ENCODE measurements at places on chromosomes 11 and 22.

DNA sequence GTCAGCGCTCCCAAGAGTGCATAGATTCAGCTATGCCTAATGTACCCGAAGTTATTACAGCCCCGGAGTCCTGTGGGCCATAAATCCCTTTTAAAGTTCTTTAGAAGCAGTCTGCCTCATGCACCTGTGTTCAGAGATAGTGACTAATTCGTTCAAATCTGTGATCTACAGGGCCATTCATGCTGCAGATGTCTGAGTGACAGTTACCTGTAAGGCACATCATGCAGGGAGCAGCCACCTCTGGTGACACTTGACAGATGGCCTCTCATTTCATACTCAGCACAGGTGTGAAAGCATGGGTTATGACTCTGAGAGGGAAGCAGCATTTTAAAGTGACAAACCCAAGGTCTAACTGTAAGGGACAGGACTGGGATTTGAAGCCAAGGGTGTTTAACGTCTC is 2.4 kb upstream of the E2F8 start:
- DNase-seq: no peak

DNA sequence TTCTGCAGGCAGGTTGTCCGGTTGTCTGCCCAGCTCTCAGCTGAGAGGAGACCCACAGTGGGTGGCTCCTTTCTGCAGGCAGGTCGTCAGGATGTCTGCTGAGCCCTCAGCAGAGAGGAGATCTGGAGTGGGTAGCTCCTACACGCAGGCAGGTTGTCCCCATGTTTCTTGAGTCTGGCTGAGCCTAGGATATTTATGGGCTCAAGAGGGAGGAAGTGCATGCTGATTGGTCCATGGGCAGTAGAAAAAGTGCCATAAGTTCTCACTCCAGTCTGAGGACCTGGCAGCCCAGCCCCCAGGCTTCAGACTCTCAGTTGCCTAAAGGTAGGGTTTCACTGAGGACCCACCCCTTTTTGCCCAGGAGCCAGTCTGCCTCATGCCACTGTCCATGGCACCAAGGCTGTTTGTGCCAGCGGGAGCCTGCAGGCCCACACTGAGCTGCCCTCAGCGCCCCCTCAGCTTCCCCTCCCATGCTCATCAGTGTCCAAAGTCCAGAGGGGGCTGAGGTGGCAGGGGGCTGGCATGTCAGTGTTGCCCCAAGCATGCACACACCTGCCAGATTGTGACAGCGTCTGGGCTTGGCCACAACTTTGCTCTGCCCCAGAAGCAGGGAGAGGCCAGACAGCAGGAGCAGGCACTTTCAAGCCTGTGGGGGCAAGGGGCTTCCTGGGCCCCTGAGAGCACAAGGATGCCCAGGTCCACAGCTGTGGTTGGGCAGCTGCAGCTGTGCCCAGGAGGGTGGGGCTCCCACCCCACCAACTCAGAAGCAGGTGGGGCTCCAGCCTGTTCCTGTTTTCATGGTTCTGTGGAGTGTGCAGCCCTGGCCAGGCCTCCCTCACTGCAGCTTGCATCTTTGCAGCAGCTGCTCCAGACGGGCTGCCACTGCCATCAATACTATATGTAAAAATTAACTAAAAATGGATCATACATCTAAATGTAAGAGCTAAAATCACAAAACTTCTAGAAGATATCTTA is 3.8 kb upstream of the RNF141 start:
- DNase-seq: no peak

DNA sequence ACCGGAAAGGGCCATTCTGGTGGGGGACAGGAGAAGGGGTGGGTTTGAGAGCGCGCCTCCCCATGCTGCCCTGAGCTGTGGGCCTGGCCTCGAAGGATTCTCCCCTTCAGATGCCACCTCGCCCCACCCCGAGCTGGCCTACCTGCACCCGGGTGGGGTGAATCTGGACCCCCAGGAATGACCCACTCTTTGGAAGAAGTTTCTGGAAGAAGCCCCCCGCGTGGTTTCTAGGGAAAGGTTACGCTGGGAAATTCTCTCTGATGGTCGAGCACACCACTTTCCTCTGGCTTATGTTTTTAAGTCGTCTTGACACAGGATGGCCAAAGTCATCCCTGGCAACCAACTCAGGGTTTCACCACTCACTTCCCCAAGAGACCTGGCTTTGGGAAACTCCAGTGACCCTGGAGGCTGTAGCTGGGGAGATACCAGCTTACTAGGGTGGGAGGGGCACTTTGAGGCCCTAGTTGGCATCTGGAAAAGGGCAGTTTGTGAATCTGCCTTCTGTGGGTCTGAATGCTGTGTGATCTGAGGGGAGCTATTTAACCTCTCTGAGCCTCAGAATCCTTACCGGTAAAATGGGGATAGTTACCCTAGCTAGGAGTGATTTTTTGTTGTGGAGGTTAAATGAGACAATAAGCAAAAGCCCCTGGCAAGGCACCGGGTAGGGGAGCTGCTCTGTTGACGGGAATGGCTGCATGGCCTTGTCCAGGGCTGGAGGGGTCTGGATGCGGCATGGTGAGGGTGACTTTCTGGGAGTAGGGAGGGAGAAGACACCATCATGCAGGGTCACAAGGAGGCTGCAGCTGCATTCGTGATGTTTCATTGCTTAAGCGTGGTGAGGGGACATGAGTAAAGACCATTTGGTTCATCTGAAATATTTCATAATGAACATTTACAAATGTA is 45.3 kb upstream of the ACCSL start:
- no peak for DNase-seq

DNA sequence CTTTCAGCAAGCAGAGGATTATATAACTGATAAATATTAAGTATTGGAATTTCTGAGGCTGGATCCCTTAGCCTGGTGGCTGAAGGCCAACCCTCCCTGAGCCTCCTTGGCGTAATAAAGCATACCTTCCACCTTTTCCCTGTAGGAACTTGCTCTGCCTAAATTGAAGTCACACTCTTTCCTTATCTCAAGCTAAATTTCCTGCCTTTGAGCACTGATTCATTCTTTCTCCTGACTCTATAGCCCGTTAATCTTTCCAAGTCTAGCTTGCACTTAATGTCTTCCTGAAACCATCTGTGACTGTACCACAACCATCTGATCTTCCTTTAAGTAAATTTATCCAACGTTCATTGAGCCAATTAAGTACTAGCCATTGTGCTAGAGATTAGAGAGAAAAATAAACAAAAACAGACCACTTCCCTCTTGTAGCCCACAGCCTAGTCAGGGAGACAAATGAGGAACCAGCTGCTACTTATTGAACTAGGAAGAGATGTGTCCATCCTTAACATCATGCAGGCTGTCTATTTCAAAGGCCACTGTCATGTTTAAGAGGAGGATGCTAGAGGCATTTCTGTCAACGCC is 62.9 kb downstream of the GRK3 start:
- DNase-seq: no peak

DNA sequence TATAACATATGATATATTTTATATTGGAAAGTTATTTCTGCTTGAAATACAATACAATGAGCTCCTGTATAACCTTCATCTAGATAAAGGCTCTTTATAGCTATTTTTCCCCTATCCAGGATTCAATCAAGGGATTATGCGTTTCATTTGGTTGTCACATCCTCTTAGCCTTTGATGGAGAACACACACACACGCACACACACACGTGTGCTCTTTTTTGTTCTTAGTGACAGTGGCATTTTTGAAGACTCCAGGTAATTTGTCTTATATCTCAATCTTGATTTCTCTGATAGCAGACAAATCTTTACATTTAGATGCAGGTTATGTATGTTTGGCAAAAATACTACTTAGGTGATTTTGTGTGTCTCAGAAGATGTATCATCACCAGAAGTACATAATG is 144.2 kb upstream of the CEP126 start:
- DNase-seq: no peak

DNA sequence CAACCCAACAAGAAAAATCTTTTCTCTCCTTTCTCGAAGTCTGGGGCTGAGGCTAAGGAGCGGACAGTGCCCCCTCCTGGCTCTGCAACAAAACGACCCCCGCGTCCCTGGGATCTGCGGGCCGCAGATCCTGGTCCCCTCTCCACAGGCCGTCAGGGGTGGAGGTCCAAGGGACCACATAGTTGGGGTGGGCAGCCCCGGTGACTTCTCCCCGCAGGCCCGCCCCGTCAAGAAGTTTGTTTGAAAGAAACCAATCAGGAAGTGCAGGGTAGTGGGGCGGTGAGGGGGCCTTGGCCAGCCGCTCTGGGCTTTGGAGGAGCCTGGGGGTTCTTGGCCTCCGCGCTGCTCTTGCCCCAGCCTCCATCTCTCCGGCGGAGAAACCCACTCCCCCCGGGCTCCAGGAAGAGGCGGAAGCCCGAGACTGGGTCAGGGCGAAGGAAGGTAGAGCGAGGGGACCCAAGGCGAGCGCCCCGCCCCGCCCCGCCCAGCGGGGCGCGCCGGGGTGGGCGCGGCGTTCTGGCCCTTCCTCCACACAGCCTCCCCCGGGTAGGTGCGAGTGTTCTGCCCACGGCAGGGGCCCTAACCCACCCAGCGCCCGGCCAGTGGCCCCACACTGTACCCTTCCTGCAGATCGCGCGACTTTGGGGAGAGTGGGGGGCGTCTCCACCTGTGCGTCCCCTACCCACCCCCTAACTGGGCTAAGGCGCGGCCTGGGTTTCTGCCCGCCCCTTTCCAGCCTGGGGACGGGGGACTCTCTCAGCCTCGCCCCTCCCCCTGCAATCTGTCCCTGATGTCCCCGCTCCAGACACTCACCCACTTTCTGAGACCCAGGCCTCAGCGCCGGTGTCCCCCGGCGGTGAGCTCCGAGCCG is 1.3 kb downstream of the TP53I11 start:
- peak; percentile 64 for DNase-seq

GRCh38 chr11:75632962-75633361 is 35.9 kb downstream of the MAP6 start:
- no peak for DNase-seq

DNA sequence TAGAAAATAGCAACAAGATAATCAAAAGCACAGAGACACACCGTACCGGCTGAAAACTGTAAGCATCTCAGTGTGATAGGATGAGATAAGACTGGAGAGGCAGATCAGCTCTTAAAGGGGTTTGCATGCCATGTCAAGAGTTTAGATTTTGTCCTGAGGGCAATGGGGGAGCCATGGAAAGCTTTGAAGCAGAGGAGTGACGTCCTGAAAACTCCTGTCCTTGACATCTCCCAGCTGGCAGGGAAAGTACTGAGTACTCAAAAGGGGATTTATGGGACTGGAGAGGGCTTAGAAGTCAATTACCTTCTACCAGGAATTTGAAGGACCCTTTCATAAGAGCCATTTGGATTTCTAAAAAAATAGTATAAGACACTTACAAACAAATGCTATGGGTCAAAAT is 420.5 kb upstream of the NARS2 start:
- no peak for DNase-seq

- no peak for DNase-seq
These were observed 7.9 kb downstream of the LRRC75B start for GRCh38 chr22:24584871-24585411.

DNA sequence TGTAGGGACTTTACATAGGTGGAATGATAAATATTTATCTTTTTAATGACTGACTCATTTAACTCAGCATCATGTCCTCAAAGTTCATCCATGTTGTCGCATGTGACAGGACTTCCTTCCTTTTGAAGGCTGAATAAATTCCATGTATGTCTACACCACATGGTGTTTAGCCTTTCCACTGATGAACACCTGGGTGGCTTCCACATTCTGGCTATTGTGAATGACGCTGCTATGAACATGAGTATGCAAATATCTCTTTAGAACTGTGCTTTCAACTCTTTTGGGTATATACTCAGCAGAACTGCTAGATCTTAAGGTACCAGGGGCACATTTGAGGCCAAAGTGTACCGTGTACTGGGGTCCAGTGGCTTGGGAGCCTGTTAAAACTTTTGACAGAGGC is 24.1 kb downstream of the LARGE1 start:
- DNase-seq: no peak

DNA sequence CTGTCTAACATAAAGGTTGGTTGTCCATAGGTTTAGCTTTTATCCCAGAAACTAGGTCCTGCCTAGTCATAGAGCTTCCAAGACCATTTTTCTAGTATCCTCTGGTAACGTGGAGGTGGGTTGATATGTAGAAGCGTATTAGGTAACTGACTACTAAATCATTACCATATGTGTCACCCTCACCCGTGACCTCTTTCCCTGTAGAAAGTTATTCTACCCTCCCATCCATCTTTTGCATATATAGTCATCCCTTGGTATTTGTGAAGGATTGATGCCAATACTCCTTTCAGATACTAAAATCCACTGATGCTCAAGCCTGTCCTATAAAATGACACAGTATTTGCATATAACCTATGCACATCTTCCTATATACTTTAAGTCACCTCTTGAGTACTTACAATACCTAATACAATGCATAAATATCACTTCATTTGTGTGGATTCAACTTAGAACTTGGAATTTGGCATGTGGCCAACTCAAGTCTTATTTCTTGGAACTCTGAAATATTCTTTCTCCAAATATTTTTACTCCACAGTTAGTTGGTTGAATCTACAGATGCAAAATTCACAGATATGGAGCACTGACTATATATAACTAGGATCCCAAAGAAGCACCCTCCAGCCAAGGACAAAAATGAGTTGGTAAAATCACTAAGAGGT is 497.0 kb upstream of the TENM4 start:
- DNase-seq: no peak

DNA sequence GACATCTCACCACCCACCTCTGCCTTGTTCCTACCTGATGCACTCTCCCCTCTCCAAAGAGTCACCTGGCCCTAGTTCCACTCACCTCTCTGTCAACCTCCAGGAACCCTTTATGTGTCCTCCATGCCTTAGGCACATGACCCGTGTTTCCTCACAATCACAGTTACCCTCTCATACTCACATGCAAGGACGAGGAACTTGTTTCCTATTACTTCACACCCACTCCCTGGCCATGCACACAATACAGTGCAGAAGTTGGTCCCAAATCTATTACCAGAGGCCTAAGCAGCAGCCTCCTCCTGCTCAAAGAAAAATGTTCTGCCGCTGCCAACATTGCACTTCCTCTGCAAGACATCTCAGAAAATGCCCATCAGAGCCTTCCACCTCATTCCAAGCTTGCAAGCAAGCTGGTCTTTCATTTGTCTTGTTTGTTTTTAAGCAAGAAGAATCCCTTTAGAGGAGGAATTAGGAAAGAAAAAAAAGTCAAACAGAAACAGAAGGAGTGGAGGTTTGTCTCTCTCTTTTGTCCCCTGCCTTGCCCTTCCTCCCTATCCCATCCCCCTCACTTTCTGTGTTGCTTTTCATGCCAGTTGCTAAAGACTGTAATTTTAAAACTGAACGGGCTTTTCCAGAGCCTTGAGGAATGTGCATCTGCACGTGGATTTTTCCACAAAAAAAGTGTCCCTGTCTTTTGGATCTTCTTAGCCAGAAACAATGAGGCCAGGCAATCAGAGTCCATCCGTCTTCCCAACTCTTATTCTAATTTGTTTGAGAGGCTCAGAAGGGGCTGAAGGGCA is 63.4 kb downstream of the KCNJ1 start:
- no peak for DNase-seq

DNA sequence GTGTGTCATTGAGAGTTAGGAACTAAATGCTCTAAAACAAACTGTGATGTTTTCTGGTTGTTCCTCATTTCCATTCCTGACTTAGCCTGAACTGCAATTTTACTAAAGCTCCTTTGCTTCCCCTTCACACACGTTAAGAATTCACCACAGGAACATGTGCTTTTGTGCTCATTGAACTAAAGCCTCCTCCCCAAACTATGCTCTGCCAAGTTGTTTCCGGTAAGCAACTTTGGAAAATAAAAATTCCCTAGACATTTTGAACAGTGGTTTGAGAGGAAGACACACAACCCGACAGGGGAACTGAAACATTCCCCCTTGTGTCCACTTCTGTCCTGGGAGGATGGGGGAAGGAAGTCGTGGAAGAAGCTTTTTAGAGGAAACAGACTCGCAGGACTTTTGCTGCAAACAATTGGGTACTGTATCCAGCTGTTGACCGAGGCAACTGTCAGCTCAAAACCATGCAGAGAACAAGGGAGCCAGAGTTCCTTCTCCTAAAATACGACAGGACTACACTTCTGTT is 66.9 kb downstream of the GAB2 start:
- DNase-seq: no peak
